ENCODE measurements at places on chromosomes 11 and 22. TPM values are rescaled to one million over a fixed set of nuclear protein-coding genes. Genes with fewer than 3 reads are reported as not detected.

SCUBE2 gene
- total RNA-seq, result 2.9 TPM

OR10V1 gene
- not detected for total RNA-seq

P2RX3 gene
- total RNA-seq, result not detected

TRIM49C gene
- 0.41 TPM for total RNA-seq

CCDC15 gene
- total RNA-seq, result 3.7 TPM

MYO7A gene
- 0.82 TPM for total RNA-seq

CNTF gene
- total RNA-seq, result 1.2 TPM

FGF3 gene
- total RNA-seq, result not detected

APOBEC3B gene
- total RNA-seq, result not detected

SLC35F2 gene
- total RNA-seq, result 51.8 TPM

HBE1 gene
- 15.1 TPM for total RNA-seq

DYNC2H1 gene
- total RNA-seq, result 94.2 TPM

KCNK4 gene
- total RNA-seq, result 1.6 TPM

OR52I2 gene
- total RNA-seq, result not detected

NCAM1 gene
- 515 TPM for total RNA-seq

MS4A12 gene
- not detected for total RNA-seq

ENTHD1 gene
- under 0.01 TPM for total RNA-seq

TESMIN gene
- 1.2 TPM for total RNA-seq

GAL3ST1 gene
- total RNA-seq, result 1.2 TPM

OR51E2 gene
- total RNA-seq, result under 0.01 TPM

KCNJ4 gene
- 12.2 TPM for total RNA-seq

SLC6A5 gene
- not detected for total RNA-seq

CRYBA4 gene
- not detected for total RNA-seq

NOL12 gene
- 19.2 TPM for total RNA-seq

ISX gene
- not detected for total RNA-seq

OR10D3 gene
- not detected for total RNA-seq

CBX7 gene
- 6.1 TPM for total RNA-seq

KRTAP5-7 gene
- total RNA-seq, result under 0.01 TPM

MEI1 gene
- total RNA-seq, result 0.41 TPM

SLC22A9 gene
- total RNA-seq, result not detected

SLC37A4 gene
- 7.7 TPM for total RNA-seq

CSNK2A3 gene
- total RNA-seq, result 2.0 TPM

MMP1 gene
- total RNA-seq, result not detected

KLHL35 gene
- 28.5 TPM for total RNA-seq

APOBEC3F gene
- 0.82 TPM for total RNA-seq

USP35 gene
- total RNA-seq, result 12.2 TPM

PARVA gene
- 3.3 TPM for total RNA-seq

OR4A47 gene
- total RNA-seq, result not detected

ARL2 gene
- 50.5 TPM for total RNA-seq

SYT13 gene
- 191 TPM for total RNA-seq

SHISA8 gene
- not detected for total RNA-seq

OR52R1 gene
- not detected for total RNA-seq

CAVIN3 gene
- 7.3 TPM for total RNA-seq

OSM gene
- total RNA-seq, result 0.41 TPM

P2RY2 gene
- not detected for total RNA-seq

PTPN5 gene
- total RNA-seq, result 36.7 TPM

SNX32 gene
- 6.1 TPM for total RNA-seq

TMEM126A gene
- total RNA-seq, result 33.8 TPM

ABTB2 gene
- 2.4 TPM for total RNA-seq

MUC6 gene
- not detected for total RNA-seq

LGALS12 gene
- total RNA-seq, result not detected

ADM2 gene
- not detected for total RNA-seq

SCGB2A2 gene
- not detected for total RNA-seq

CARD18 gene
- not detected for total RNA-seq

MUC5B gene
- total RNA-seq, result not detected

VPREB1 gene
- not detected for total RNA-seq

MRGPRX3 gene
- total RNA-seq, result not detected

SOX10 gene
- total RNA-seq, result 1.6 TPM

UCP2 gene
- 1.6 TPM for total RNA-seq
